ENCODE measurements at places on chromosomes 4 and X.

DNA sequence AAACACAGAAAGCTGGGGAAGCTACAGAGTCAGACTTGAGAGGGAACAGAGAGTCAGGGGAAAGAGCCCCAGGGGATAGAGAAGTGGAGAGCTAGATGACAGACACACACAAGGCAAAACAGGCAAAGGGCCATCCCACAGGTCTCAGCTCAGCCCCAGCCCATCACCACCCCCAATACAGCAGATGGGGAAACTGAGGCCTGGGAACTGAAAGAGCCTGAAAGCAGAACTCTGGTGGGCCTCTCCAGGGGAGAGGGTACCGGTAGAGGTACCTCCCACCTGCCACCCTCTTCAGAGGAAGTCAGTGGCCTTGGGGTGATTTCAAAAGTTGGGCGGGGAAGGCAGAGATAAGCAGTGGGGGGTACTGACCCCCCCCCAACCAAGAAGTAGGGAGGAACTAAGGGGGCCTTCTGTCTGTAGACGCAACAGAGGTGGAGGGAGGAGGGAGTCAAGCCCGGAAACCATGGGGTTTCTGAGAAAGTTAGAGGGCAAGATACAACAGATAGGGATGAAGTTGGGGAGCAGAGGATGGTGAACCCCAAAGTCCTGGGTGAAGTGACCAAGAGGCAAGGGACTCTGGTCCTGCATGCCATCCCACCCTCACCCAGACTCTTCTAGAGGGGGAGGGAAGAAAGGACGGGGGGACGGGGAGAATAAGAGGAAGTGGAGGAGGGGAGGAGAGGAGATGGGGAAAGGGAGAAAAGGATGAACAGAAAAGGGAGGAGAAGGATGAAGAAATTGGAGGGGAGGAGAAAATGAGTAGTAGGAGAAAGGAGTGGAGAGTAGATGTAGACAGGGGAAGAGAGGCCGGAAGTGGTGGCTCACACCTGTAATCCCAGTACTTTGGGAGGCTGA, 3.2 kb downstream of the GATA1 start:
- no peak for DNase-seq

GRCh38 chrX:129980540-129981199, 1.8 kb upstream of the BCORL1 start:
- DNase-seq: no peak

GRCh38 chr4:98574816-98575215, 83.6 kb downstream of the TSPAN5 start:
- DNase-seq: no peak

- no peak for DNase-seq
Observed at GRCh38 chr4:148375584-148375983, 66.6 kb downstream of the NR3C2 start.

GRCh38 chr4:110025056-110025455, 112.4 kb downstream of the EGF start:
- DNase-seq: no peak

DNA sequence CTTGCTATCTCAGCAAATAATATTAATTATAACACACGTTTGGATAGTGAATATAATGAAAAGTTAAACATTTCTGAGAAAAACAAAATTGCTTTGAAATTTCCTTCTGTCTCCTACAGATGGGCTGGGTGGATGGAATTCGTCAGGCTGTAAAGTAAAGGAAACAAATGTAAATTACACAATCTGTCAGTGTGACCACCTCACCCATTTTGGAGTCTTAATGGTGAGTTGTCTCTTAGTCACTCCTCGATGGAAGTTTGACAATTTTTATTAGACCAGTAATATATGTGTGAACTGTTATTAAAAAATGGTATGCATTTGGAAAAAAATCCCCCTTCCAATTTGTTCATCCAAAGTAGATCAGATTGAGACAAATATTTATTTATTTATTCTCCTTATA, 92.5 kb upstream of the BRS3 start:
- no peak for DNase-seq

- DNase-seq: no peak
Observed at GRCh38 chr4:113162089-113162488, 112.6 kb downstream of the ANK2 start.

DNA sequence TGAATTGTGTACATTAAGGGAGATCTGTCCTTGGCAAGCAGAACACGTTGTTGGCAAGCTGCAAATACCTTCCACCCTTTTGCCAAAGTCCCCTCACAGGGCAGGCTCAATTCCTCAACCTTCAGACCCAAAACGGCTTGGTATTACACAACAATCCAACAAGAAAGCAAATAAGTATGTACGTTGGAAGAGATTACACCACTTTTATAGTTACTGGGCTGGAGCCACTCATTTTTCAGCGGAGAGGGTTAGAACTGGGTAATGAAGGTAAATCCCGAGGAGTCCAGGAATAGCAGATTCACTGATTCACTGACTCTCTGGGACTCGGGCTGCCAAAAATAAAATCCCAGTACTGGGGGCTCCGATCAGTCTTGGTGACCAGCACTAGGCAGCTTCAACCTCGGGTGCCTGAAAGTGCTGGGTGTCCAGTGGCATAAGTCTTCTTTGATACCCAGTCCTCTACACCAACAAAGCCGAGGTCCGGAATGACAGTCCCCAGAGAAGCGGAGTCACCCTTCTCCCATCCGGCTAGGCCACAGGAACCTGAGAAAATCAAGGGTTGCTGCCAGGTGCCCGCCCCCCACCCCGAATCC, 587 bp downstream of the TIMM8A start:
- no peak for DNase-seq

- DNase-seq: no peak
Observed at GRCh38 chr4:69735119-69735518, 25.3 kb downstream of the SULT1B1 start.

GRCh38 chr4:47040828-47041227, 9.5 kb downstream of the GABRB1 start:
- no peak for DNase-seq

DNA sequence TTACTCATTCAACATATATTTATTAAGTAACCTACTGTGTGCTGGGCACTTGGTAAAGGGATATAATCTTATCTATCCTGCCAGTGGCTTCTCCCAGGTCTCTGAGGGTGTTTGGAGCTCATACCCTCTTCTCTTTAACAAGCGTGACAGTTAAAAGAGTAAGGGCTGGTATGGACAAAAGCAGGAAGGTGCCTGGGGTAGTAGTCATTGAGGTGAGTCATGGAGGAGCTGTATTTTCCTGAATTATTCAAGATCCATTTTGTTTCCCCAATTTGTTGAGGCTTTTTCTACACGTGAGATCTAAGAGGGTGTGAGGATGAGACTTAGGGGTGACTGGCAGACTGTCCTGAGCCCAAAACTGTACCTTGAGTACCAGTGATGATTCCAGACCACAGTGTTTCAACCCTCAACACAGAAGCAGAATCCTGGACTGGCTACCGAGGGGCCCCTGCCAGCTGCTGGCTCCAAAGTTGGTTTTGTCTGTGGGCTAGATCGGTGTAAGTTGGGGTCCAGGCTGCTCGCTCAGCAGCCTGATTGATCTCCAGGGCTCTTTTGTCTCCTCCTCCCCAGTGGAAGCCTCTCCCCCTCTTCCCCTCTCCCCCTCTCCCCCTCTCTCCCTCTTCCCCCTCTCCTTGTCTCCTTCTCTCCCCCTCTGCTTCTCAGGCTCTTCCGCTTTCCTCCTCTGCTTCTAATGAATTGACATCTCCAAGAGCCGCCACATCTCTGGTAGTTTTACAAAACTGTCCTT, at the start of gene DRP2:
TSS of gene DRP2 (plus strand) at position 671 of the 748 bp plus-strand sequence. CDS start 11,862 bp downstream, outside the sequence.
- DNase-seq: no peak

GRCh38 chrX:35098419-35098818, 155.8 kb downstream of the FAM47B start:
- no peak for DNase-seq

DNA sequence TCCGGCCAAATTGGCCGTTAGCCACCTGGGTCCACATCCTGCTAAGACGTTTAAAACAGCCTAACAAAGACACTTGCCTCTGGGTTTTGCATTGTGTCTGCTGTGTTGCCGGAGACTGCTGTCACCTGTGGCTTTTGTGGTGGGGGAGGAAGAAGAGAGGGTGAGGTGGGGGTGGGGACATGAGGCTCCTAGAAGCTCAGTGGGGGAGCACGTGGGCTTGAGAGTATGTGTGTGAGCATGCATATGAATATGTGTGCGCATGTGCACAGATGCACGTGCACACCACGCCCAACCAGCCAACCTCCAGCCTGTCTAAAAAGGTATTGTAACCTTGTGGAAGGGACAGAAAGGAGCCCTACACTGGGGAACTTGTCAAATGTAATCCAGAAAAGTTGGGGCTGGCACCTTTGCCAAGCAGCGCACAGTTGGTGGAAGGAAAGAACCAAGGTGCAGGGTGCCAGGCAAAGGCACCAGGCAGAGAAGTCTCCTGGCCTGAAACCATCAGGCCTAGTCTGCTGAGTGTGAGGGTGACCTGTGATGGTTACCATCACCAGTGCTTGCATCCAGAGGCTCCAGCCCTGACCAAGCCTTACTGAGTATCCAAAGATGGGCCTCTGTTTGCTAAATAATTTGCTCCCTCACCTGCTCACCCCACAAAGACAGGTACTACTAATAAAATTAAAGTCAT, 10.1 kb upstream of the SASH3 start:
- DNase-seq: no peak

DNA sequence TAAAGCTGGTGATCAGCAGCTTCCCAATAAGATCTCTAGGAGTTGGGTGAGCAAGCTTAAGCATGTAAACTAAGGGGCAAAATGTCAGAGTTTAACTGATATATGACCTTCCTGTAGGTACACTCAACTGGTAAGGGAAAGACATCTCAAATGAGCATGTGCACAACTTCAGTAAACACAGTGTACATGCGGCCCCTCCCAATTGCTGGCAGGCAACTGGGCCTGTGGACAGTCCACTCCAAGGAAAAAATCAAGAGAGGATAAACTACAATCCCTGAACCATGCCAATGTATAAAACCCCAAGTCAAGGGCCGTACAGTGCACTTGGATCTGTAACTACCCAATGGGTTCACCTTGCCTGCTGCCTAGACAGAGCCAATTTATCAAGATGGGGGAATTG, 4.9 kb upstream of the NAA11 start:
- no peak for DNase-seq

DNA sequence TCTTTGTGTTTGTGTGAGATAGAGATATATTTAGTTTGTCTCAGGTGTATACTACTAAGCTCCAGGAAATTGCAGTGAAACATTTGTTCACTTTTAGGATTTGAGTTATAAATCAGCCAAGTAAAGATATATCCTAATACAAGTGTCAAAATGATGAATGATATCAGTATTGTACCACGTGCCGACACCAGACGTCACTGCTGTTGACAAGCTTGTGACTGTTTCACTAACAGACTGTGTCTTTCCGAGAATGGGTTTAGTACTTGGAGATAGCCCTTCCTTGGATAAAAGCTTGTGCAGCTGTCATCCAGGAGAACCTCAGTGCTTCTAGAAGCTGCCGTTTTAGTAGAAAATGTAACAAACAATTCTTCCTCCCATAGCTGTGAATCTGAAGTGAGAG, 343.3 kb downstream of the FBXO8 start:
- DNase-seq: no peak

DNA sequence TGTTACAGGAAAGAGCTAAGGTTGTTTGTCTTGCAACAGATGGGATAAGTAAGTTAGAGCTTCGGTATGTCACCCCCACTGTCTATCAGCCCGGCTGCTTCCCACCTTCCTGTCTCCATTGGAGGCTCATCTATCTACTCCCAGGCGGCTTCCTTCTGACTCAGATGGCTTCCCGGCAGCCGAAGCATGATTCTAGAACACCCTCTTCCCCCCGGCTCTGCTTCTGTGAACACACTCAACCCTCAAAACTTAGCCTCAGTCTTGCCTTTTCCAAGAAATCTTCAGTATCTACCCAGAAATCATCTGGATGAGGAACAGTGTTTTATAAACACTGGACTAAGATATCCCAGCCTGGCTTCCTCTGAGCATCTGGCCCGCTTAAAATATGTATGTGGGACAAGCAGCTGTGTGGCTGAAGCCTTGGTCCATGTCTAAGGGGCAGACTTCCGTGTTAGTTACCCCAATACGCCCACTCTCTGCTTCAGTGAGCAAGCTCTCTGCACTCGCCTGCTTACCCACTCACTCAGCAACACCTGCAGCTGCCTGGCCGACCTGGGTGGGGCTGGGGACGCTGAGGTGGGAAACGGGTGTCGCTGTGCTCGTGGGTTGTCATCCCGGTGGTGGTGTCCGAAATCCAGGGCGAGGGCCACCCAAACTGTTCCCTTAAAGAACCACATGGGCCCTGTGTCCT, 12.0 kb upstream of the SLC2A9 start:
- no peak for DNase-seq

DNA sequence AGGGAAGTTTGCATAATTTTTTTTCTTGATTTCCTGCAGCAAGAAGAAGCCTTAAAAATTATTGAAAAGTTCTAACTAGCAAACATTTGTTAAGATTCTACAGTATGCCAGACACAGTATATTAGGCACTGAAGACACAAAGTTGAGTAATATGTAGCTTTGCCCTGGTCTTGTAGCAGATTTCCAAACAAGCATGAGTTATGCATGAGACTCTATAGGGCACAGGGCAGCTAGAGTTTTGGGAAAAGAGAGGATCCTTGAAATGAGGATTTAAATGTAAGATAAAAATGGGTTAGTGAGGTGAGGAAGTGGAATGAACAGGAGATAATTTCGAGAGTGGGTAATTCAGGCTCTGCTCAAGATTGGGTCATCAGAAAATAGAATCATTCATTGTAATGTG, 8.6 kb upstream of the GPRIN3 start:
- no peak for DNase-seq

DNA sequence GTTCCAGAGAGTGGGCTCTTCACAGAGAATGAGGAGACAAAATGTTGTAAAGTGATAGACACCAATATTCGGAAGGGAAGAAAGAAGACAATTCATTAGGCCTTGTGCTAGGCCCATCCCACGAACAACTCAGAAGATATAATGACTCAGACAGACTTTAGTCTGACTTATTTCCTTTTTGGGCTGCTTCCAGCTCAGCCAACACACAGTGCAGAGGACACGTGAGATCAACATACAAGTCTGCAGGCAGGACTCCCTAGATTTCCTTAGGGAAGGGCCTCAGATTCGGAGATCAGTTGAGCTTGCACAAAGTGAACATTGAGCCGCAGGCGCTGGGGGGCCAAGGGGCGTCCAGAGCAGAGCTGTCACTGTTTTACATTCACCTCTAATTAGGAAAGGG, 290.7 kb upstream of the TENM3 start:
- DNase-seq: peak; percentile 49

GRCh38 chr4:6333301-6334202, 63.9 kb downstream of the WFS1 start:
- no peak for DNase-seq

GRCh38 chr4:71768123-71768522, 15.8 kb downstream of the GC start:
- DNase-seq: no peak

GRCh38 chr4:169756971-169757574, 671 bp downstream of the HPF1 start:
- no peak for DNase-seq

GRCh38 chrX:21661316-21661715, 3.2 kb upstream of the KLHL34 start:
- DNase-seq: no peak

DNA sequence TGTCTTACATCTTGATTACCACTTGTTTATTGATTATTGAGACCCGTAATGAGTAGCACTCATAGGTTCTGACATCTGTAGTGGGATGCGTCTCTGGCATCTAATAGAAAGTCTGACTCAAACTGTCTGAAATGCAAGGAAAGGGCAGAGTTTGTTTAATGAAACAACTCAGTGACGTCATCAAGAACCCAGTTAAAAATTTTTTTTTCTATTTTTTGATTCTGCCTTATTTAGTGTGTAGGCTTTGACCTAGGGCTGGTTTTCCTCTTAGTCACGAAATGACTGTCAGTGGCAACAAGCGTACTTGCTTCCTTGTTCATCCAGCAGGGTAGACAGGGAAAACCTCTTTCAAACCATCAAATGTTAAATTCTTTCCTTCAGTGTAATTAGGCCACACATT, 3.1 kb upstream of the CDKL5 start:
- DNase-seq: peak; percentile 57

GRCh38 chr4:148207068-148207467, 235.1 kb downstream of the NR3C2 start:
- no peak for DNase-seq

Measured in BJ (cell line).